Cardiac fibroblast (primary cell): ENCODE measurements at places on chromosomes 1 and 21.

DNA sequence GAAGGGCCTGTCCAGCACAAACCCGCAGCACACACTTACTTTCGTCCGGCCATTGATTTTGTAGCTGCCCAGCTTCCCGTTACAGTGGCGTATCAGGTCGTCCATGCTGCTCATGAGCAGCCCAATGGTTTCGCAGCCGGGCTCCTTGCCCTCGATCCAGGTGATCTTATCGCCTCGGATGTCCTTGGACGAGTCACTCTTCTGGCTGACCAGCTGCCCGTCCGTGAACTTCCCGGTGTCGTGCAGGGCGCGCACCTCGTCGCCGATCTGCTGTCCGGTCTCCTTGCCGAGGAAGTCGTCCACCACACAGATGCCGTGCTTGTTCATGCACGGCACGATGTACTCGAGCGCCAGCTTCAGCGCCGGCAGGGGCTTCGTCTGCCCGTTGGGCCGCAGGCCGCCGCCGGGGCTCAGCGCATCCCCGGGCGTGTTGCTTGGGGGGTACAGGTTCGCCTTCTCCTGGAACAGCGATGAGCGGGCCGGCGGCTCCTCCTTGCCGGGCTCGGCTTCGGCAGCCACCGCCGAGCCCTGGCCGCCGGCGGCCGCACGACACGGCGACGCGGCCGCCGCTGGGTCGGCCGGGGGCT is 1.0 kb downstream of the EGLN1 start:
- DNase-seq = peak; percentile 52

DNA sequence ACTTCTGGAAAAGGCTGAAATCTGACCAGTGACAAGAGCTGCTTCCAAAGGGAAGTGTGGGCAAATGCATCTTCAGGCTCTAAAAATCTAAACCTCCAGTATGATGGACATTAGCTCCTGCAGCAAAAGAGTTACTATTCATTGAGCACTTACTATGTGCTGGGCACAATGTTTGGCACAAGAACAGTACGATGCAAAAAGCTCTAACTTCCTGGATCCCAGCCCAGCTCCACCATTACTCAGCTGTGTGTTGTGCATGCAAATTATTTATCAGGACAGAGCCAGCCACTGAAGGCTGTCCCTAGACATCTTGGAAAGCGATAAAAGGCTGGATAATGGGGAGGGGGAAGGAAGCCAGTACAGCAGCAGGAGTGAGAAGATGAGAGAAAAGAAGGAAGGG is 143.5 kb downstream of the ELAVL4 start:
- no peak for DNase-seq

GRCh38 chr1:30179942-30180543 is 543.3 kb downstream of the MATN1 start:
- no peak for DNase-seq

DNA sequence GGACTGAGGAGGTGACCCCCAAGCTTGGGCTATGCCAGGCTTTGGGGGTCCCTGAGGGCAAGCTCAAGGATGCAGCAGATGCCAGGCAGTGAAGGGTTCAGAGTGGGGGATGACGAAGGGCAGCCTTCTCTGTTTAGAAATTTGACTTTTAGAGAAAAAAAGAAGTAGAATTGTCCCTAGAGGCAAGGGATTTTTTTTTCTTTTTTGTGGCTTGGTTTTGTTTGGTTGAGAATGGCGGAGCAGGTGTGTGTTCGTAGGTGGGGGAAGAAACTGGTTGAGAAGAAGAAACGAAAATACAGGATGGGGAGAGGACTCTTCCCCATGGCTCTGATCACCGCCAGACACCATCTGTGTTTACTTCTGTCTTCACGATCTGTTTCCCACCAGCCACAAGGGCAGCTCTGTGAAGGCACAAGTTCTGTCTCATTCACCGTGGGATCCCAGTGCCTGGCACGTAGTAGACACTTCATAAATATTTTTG is 8.2 kb downstream of the PLA2G5 start:
- no peak for DNase-seq

- no peak for DNase-seq
These were observed 4.8 kb downstream of the FTCD start for GRCh38 chr21:46150491-46151121.

- DNase-seq = no peak
These were observed 854.6 kb upstream of the NEGR1 start for GRCh38 chr1:73136975-73137374.

DNA sequence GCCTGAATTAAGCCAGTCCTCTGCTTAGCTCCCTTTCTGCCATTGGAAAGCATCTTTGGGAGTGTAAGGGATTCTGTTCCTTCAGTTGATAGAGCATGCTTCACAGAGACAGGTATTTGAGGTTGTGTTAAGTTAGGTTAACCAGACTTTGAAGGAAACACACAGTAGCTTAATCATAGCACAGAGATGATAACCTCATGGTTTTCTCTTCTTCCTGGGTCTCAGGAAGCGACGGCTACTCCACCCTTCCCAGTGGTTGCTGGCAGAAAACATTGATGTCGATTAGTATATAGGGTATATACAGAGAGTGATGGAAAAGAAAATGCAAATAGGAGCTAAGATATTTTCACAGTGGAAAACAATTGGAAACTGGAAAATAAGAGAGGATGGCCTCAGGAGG is 42.0 kb downstream of the S1PR1 start:
- DNase-seq = no peak

DNA sequence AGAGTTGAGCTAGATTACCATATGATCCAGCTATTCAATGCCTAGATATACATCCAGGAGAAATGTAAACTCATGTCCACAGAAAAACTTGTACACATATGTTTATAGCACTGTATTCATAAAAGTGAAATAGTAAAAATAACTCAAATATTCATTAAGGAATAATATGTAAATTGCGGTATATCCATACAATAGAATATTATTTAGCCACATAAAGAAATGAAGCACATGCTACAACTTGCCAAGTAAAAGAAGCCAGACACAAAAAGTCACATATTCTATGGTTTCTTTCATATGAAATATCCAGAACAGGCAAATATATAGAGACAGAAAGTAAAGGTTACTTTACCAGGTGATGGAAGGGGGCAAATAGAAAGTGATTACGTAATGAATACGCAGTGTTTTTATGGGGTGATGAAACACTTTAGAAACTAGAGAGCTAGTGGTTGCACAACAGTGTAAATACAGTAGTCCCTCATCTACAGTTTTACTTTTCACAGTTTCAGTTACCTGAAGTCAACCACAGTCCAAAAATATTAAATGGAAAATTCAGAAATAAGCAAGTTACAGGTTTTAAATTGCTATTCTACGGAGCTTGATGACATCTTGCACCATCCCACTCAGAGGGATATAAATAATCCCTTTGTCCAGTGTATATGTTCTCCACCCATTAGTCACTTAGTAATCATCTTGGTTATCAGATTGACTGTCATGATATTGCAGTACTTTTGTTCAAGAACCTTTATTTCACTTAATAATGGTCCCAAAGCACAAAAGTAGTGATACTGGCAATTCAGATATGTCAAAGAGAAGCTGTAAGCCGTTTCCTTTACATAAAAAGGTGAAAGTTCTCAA is 62.3 kb downstream of the ZNF644 start:
- DNase-seq = peak; percentile 42

GRCh38 chr1:61085206-61085982 is 3.0 kb downstream of the NFIA start:
- no peak for DNase-seq

GRCh38 chr1:45589861-45590260 is 6.0 kb downstream of the NASP start:
- DNase-seq = no peak

GRCh38 chr1:223733898-223734852 is 21.8 kb downstream of the CAPN2 start:
- no peak for DNase-seq

DNA sequence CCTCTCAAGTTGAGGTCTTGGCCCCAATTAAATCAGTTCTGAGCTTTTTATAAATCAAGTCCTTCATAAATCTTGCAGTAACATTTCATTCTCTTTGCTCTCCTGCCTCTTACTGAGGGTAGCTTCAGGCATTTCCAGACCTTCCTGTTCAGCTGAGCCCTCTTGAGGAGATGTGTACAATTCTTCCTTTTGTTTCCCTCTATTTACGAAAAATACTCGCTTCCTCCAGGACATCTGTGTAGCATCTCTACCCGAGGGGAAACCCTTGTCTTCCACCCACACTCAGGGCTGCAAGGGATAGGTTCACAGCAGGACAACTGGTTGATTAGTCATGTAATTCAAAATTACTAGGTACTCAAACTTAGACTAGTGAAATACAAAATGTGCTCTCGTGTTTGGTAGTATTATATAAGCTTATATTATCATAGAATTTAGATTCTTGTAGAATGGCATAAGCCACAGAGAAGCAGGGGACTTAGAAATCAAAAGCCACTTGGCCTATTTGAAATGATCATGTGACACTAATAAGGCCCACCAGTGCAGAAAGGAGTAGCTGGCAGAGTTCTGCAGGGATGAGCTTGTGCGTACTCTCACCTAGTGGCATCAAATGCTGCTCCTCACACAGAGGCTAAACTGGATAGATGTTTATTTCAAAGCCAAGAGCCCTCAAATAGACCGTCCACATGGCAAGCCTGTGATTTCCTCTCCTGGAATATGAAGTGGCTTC is 126.7 kb downstream of the GDAP2 start:
- no peak for DNase-seq

- no peak for DNase-seq
These were observed 26.1 kb upstream of the STMN1 start for GRCh38 chr1:25932321-25932720.

DNA sequence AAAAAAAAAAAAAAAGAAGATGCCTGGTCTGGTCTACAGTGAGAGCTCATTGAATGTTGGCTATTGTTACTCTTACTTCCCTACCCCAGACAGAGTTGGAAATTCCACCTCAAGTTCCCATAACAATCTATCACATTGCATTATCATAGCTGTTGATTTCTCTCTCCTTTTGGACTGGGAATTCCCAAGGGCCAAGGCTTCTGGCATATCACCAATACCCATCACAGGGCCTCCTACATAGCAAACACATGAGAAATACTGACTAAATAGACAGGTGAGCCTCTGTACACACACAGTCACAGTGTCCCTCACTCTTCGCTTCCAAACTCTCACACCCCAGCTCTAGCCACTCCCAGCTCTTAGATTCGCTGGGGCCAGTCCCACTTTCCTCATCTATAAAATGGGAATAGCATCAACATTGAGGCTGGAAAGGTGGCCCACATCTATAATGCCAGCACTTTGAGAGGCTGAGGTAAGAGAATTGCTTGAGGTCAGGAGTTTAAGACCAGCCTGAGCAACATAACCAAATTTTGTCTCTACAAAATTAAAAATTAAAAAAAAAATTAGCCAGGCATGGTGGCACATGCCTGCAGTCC is 6.4 kb downstream of the PTAFR start:
- DNase-seq = no peak

GRCh38 chr1:928825-929661 is 5.3 kb downstream of the SAMD11 start:
- no peak for DNase-seq

- no peak for DNase-seq
These were observed 6.0 kb upstream of the KNCN start for GRCh38 chr1:46557403-46557802.

DNA sequence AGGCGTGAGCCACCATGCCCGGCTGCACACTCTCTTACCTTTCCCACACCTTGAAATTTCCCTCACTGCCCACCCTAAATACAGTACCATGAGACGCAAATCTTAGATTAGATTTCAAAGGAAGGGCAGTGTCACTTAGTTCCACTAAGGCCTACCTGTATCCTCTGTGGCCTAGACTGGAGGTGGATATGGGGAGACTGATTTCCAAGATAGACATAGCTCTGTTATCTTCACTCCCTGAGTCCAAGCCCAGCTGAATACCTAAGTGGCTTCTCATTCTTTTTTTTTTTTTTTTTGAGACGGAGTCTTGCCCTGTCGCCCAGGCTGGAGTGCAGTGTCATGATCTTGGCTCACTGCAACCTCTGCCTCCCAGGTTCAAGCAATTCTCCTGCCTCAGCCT is 89.0 kb downstream of the SLC16A1 start:
- no peak for DNase-seq

- no peak for DNase-seq
These were observed 109.6 kb downstream of the VPS13D start for GRCh38 chr1:12339396-12339795.

DNA sequence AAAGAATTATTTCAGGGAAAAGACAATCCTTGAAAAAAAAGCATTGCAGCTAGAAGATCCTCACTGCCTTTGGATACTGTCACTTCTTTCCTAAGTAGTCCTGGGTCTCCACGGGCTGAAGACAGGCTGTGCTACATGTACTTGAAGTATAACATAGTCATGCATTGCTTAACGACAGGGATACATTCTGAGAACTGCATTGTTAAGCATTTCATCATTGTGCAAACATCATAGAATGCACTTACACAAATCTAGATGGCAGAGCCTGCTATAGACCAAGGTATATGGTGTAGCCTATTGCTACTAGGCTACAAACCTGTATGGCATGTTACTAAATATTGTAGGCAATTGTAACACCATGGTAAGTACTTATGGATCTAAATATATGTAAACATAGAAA is 54.0 kb downstream of the KIAA0040 start:
- DNase-seq = no peak

DNA sequence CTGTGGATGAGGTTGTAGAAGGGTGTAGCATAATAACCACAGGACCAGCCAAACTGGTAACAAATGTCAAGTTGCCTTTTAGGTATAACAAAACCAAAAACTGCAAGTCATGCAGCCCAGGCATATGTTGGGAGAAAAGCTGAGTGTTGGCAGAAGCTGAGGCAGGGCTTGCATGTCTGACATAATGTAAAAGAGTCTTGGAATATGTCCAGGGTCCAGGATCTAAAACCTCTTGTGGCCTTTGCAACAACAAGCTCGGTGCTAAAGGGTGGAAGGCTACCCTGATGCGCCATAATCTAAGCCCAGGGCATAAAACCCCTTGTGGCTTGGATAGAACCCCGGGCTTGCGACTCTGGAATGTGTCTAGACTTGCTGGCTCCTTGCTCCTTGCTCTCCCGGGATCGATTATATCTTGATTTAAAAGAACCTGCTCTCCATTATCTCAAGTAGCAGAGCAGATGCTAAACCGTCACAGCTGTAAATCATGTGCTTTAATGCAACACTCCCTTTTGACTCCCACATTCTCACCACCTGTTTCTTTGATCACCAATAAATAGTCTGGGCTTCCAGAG is 26.5 kb upstream of the SLC35A3 start:
- DNase-seq = peak; percentile 85

DNA sequence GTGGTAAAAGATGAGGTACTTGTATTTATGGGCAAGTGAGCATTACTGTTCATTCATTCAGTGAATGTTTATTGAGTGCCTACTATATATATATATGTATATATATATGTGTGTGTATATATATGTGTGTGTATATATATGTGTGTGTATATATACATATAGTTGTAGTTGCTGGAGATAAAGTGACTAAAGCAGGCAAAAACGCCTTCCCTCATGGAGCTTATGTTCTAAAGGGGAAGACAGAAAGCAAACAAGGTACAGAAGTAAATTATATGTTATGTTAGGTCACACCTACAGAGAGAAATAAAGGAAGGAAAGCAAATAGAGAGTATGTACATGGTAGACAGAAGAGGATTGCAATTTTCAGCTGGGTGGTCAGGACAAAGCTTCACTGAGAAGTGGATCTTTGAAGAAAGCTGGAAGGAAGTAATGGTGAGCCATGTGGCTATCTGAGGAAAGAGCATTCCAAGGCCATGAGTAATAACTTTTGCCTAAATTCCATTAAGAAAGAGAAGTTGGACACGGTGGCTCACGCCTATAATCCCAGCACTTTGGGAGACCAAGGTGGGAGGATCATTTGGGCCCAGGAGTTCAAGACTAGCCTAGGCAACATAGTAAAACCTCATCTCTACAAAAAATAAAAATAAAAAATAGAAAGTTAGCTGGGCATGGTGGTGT is 33.5 kb upstream of the KLF17 start:
- peak; percentile 87 for DNase-seq

- DNase-seq = no peak
These were observed 215.1 kb downstream of the ST6GALNAC3 start for GRCh38 chr1:76289692-76290091.

GRCh38 chr1:8682573-8682972 is 134.9 kb downstream of the RERE start:
- no peak for DNase-seq
